ENCODE measurements at places on chromosomes 2 and 18. TPM values are rescaled to one million over a fixed set of nuclear protein-coding genes. Genes with fewer than 3 reads are reported as not detected.

GRCh38 chr2:208334230-208334629 is 68.2 kb downstream of the PIKFYVE start:
- H3K27me3 ChIP-seq: no peaks in the 10 kb centered on the region
- H3K36me3 ChIP-seq: no peaks in the 10 kb centered on the region
- no peak overlapping the region for H3K4me3 ChIP-seq
- no peak overlapping the region for H3K27ac ChIP-seq

GRCh38 chr2:20676353-20677215 is 9.6 kb downstream of the GDF7 start:
- no peak for DNase-seq
- H3K4me3 ChIP-seq: no peak overlapping the region
- peaks cover 4% of the 10 kb centered on the region for H3K4me1 ChIP-seq
- H3K36me3 ChIP-seq: no peaks in the 10 kb centered on the region

GRCh38 chr2:169258045-169258601 is 104.2 kb downstream of the LRP2 start:
- H3K4me3 ChIP-seq: no peak overlapping the region
- no peaks in the 10 kb centered on the region for H3K36me3 ChIP-seq
- DNase-seq: no peak
- no peak overlapping the region for H3K27ac ChIP-seq

The ASTL gene
- 0.58 TPM for polyA plus RNA-seq

The WDPCP gene
- polyA plus RNA-seq: 8.3 TPM

The ACTG2 gene
- 93.4 TPM for polyA plus RNA-seq

The SLC4A5 gene
- polyA plus RNA-seq: 40.3 TPM

GRCh38 chr18:3748086-3748485 is 298.1 kb downstream of the TGIF1 start:
- no peak for DNase-seq
- no peaks in the 10 kb centered on the region for H3K4me1 ChIP-seq
- no peaks in the 10 kb centered on the region for H3K36me3 ChIP-seq
- H3K27me3 ChIP-seq: no peaks in the 10 kb centered on the region
- no peak overlapping the region for H3K27ac ChIP-seq

- no peaks in the 10 kb centered on the region for H3K36me3 ChIP-seq
- no peak for DNase-seq
- H3K4me3 ChIP-seq: no peak overlapping the region
- H3K27me3 ChIP-seq: no peaks in the 10 kb centered on the region
- H3K4me1 ChIP-seq: no peaks in the 10 kb centered on the region
Observed at GRCh38 chr18:10789180-10789579, 263.4 kb downstream of the NAPG start.

DNA sequence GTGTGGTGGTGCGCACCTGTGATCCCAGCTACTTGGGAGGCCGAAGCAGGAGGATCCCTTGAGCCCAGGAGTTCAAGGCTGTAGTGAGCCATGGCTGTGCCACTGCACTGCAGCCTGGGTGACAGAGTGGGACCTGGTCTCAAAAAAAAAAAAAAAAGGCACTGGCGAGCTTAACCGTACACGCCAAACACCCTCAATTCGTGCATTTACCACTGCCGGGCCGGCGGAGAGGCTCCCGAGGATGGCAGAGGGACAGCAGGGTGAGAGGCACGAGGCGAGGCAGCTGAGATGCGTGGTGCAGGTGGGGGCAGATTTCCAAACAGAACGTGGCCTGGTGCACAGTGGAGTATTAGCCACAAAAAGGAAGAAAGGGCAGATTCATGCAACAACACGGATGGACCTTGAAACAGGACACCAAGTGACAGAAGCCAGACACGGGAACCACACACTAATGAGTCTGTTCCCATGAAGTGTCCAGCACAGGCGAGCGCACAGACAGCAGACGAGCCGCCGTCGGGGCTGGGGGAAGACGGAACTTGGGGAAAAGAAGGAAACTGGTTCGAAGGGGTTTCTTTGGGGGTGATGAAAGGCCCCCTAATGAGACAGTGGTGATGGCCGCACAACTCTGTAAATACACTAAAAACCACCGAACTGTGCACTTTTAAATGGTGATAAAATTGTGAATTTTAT is 27.4 kb downstream of the SLC66A2 start:
- H3K4me3 ChIP-seq: no peak overlapping the region
- H3K27ac ChIP-seq: no peak overlapping the region
- peak; percentile 11 for DNase-seq
- H3K4me1 ChIP-seq: no peaks in the 10 kb centered on the region
- H3K36me3 ChIP-seq: no peaks in the 10 kb centered on the region
- no peaks in the 10 kb centered on the region for H3K27me3 ChIP-seq

The EMILIN2 gene
- 21.4 TPM for polyA plus RNA-seq

The UGT1A5 gene
- not detected for polyA plus RNA-seq

Data from testis (tissue), 5 donors.